Inflammatory macrophage treated with lipopolysaccharide for 4 hours (primary cell): ENCODE measurements at places on chromosomes 6 and 20.

GRCh38 chr6:154257067-154257466 is 99.5 kb downstream of the IPCEF1 start:
- peak; percentile 95 for DNase-seq

GRCh38 chr6:75196081-75196687 is 9.7 kb downstream of the COL12A1 start:
- DNase-seq, result no peak

- no peak for DNase-seq
These were observed 141.6 kb upstream of the RREB1 start for GRCh38 chr6:6966127-6966526.

GRCh38 chr6:45855642-45856394 is 159.8 kb downstream of the CLIC5 start:
- no peak for DNase-seq

DNA sequence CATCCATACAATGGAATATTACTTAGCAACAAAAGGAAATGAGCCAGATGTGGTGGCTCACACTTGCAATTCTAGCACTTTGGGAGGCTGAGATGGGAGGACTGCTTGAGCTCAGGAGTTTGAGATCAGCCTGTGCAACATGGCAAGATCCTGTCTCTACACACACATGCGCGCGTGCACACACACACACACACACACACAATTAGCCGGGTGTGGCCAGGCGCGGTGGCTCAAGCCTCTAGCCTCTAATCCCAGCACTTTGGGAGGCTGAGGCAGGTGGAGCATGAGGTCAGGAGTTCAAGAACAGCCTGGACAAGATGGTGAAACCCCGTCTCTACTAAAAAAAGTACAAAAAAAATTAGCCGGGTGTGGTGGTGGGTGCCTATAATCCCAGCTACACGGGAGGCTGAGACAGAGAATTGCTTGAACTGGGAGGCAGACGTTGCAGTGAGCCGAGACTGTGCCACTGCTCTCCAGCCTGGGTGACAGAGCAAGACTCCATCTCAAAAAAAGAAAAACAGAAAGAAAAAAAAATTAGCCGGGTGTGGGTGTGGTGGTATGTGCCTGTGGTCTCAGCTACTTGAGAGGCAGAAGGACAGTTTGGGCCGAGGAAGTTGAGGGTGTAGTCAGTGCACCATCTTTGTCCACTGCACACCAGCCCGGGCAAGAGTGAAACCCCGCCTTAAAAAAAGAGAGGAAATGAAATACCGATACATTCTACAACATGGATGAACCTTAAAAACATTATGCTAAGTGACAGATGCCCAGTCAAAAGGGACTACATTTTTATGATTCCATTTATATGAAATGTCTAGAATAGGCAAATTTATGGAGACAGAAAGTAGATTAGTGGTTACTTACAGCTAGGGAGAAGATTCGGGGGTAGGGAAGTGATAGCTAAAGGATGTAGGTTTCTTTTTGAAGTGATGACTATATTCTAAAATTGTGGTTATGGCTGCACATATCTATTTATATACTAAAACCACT is 52.5 kb downstream of the RBL1 start:
- DNase-seq, result peak; percentile 33

GRCh38 chr20:58111310-58112016 is 117.0 kb downstream of the ANKRD60 start:
- DNase-seq, result no peak

DNA sequence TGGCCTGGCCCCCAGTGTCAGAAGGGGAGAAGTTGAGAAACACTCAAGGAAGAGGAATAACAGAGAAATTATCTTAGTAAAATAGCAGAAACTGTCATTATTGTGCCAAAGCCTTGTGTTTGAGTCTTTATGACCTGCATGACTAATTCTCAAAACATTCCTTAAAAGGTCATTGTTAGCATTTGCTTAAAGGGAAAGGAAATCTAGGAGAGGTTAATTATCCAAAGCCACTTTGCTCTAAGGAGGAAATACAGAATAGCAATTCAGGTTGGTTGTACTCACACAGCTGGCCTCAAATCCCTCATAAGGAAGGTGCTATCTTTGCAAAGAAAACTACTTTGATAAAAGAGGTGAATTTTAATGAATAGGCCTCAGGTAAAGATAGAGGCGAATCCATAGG is 516.7 kb downstream of the CBLN4 start:
- no peak for DNase-seq

DNA sequence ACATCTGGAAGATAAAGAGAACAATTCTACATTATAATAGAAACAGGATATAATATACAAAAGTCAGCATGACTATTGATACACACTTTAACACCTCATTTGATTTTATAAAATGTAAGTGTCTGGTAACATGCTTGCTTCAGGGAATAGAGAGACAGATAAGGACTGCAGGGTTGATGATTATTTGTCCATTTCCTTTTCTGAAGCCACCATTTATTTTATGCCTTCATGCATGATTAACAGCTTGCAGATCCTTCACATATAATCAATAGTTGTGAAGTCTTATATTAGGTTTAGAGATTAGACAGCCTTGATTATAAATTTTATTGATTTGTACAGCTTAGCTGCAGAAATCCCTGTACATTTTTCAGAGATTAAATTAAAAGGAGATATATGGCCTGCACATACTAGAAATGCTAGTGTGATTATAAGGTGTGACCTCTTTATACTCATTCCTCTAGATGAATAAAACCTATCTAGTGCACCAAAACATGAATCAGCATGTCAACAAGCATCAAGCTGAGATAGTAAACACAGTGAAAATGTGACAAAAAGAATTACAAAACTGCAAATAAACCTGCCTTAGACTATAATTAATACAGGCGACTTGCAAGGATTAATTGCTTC is 198.8 kb upstream of the THEMIS start:
- no peak for DNase-seq

GRCh38 chr6:168354338-168354737 is 34.8 kb upstream of the DACT2 start:
- DNase-seq, result no peak

- DNase-seq, result no peak
These were observed 1.6 kb upstream of the SLC32A1 start for GRCh38 chr20:38722683-38723016.

DNA sequence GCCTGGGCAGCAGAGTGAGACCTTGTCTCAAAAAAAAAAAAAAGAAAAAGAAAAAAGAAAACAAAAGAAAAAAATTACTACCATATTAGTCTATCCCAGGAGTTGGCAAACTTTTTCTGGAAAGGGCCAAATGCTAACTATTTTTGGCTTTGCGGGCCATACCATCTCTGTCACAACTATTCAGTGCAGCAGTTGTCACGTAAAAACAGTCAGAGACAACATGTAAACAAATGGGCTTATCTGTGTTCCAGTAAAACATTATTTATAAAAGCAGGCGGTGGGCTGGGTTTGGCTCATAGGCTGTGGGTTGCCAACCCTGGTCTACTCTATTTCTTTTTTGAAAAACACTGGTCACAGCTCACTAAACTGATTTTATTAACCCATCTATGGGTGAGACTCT is 53.4 kb downstream of the EYA2 start:
- DNase-seq, result no peak

GRCh38 chr20:57680131-57680716 is 29.6 kb downstream of the PMEPA1 start:
- DNase-seq, result peak; percentile 58

GRCh38 chr6:84618836-84619235 is 145.6 kb downstream of the TBX18 start:
- DNase-seq, result no peak

DNA sequence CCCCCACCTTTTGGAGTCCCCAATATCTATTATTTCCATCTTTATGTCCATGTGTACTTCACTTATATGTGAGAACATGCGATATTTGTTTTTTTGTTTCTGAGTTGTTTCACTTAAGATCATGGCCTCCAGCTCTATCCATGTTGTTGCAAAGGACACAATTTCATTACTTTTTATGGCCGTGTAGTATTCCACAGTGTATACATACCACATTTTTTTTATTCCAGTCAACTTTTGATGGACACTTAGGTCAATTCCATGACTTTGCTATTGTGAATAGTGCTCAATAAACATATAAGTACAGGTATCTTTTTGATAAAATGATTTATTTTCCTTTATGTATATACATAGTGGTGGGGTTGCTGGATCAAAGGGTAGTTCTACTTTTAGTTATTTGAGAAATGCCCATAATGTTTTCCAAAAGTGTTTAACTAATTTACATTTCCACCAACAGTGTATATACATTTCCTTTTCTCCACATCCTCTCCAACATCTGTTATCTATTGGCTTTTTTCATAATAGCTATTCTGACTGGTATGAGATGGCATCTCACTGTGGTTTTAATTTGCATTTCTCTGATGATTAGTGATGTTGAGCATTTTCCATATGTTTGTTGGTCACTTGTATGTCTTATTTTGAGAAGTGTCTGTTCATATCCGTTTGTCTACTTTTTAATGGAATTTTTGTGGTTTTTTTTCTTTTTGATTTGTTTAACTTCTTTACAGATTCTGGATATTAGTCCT is 34.0 kb upstream of the COL10A1 start:
- no peak for DNase-seq

GRCh38 chr20:51450221-51450712 is 92.3 kb downstream of the NFATC2 start:
- DNase-seq, result no peak

- no peak for DNase-seq
These were observed 5.9 kb upstream of the C20orf144 start for GRCh38 chr20:33656010-33656782.

GRCh38 chr20:37808233-37809070 is 94.5 kb upstream of the VSTM2L start:
- peak; percentile 2 for DNase-seq

GRCh38 chr20:41299899-41300298 is 17.6 kb downstream of the ZHX3 start:
- no peak for DNase-seq

DNA sequence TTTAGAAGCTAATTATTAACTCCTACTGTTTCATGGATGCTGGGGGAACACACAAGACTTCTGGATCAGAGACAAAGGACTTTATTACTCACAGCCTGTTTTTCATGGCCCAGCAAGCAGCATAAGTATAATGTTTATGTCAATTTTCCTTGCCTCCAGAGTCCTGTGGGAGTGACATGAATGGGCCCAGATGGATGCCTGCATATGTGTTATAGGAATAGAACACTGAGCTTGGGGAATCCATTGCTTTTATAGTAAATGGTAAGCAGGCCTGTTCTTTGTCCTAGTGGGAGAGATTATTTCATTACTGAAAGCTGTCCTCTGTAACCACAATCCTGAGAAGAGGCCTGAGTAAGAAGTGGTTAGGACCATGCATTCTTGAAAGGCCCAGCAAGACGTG is 25.6 kb downstream of the BLTP3A start:
- DNase-seq, result no peak

GRCh38 chr20:4134355-4134834 is 119.0 kb upstream of the RNF24 start:
- DNase-seq, result no peak

GRCh38 chr20:53623454-53624211 is 30.0 kb upstream of the ZNF217 start:
- peak; percentile 80 for DNase-seq

DNA sequence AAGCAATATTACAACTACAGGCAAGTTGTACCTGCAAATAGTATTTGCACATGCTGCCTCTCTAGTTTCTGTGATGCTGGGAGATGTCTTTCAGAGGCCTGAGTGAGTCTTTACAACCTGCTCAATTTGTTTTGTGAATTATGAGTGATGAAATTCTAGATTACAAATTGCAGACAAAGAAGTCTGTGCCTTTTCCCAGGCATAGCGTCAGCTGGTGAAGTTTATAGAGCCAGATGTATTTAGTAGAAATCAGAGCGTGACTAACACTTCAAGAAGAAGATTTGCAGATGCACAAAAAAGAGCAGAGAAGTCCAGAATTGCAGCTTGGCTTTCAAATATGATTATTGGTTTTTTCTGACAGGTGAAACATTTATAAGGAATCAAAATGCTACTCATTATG is 289.9 kb downstream of the PLCB1 start:
- DNase-seq, result no peak

DNA sequence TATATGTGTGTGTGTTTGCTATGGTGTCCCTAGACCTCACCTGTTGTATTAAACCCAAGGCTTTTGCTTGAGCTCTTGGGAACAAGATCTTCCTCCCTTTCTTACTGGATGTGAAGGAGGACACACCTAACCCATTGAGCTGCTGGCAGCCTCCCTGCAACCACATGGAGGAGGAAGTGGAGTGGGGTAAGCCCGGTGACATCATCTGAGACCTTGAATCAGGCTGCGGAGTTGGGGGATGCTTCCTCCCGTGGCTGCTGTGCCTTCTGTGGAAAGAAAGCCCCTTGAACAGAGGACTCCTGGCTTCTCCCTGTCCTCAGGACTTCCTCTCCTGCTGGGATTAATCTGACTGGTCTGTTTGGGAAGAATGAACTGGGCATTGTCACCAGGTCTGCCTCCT is 3.3 kb downstream of the CST11 start:
- DNase-seq, result peak; percentile 58

DNA sequence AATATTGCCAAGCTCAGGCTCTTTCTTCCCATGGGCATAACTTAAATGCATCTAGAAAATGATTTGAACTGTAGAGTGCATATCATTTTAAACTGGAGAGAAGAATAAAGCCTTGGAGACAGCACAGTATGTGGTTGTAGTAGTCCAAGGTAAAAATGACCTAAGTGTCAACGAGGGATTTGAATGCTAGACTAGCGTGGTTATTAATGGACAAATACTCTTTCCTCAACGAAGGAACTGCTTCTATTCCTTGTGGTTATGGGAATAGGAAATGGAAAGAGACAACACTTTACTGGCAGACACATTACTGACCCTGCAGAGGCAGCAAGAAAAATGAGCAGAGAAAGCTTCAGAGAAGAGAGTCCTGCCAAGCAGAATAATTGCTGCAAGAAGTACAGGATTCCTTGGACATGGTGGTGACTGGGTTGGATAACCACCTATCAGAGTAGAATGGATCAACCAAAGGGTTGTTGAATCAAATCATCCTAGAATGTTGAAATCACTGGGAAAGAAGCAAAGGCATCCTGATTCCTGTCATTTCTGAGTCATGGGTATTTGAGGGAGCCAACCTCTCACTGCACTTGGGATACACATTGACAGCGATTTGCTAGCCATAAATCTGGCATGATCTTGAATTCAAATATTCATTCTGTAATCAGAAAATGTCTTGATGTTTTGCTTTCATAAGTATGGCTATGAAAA is 258.1 kb upstream of the EPHA7 start:
- no peak for DNase-seq

DNA sequence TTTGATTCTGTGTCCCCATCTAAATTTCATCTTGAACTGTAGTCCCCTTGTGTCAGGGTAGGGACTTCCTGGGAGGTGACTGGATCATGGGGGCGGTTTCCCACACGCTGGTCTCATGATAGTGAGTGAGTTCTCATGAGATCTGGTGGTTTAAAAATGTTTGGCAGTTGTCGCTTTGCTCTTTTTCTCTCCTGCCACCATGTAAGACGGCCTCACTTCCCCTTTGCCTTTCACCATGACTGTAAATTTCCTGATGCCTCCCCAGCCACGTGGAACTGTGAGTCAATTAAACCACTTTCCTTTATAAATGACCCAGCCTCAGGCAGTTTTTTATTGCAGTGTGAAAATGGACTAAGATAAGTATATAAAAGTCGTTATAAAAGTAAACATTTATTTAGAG is 80.5 kb upstream of the SGK1 start:
- peak; percentile 99 for DNase-seq

- no peak for DNase-seq
These were observed 6.1 kb upstream of the ZMYND8 start for GRCh38 chr20:47362361-47363219.
